Fibroblast of lung (primary cell): ENCODE measurements at places on chromosomes 6 and 20. TPM values are rescaled to one million over a fixed set of nuclear protein-coding genes. Genes with fewer than 3 reads are reported as not detected.

PNPLA1 gene
- total RNA-seq = not detected in 2 replicates

CCDC170 gene
- total RNA-seq = 0.77 and 0.83 TPM in 2 replicates

FKBP5 gene
- 13.4 and 16.3 TPM in 2 replicates for total RNA-seq

MOG gene
- not detected in 2 replicates for total RNA-seq

EBF4 gene
- total RNA-seq = 0.99 and 2.1 TPM in 2 replicates

DNA sequence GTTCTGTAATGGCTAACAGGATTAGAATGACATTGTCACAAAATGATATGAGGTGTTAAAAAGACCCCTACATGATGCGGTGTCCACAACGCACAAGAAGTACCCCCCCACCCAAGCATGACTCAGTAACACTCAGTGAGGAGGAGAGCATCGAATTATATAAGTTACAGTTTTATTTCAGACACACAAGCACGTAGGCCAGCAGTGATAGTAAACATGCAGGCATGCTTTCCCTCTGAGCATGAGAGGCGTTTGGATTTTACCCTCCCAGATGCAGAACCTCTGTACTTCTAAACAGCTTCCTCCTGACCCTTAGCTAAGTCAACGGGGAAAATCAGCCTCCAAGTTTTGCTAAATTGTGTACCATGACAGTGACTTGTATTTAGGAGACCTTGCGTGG is 23.9 kb downstream of the GNAS start:
- no peak for DNase-seq

DNA sequence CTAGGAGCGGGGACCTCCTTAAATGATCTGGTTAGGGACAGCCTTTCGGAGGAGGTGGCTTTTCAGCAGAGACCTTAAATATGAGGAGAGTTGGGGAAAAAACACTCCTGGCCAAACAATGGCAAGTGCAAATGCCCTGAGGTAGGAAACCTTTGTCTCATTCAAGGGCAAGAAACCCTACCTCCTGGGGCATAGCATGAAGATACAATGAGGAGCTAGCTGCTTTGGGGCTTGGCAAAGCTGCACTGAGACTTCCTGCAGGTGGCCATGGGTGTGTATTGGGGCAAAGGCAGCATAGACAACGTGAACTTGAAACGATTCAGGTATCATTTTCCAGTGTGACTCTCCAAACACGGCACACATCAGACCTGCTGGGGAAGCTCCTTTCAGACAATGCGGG is 30.7 kb downstream of the PMEPA1 start:
- DNase-seq = no peak

DNA sequence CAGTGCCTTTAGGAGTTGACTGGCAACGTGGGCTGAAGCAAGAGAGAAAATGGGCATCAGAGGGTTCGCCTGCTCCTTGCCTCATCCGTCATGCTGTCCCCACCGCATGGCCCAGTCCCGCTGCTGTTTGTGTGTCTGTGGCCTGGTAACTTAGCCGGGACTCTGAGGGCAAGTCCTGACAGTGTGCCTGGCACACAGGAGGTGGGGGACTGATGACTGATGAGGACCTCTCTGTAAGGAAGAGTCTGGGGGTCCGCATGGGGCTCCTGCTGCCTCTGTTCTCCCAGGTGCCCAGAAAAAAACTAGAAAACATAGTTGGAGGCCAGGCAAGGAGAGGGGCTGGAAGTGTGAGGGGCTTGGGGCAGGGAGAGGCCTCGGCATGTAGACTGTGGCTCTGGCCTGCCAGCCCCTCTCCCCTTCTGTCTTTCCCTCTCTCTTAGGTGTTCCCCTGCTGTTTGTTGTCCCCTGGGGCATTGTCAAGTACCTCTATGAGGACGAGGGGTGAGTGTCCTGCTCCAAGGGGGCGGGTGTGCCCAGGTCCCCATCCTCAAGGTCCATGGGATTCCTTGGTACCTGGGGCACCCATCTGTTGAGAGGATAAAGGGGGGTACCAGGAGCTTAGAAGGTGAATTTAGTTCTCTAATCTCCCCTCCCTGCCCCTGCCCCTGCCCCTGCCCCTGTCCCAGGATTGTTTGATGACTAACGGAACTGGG is 29.5 kb downstream of the GLP1R start:
- DNase-seq = no peak

DNA sequence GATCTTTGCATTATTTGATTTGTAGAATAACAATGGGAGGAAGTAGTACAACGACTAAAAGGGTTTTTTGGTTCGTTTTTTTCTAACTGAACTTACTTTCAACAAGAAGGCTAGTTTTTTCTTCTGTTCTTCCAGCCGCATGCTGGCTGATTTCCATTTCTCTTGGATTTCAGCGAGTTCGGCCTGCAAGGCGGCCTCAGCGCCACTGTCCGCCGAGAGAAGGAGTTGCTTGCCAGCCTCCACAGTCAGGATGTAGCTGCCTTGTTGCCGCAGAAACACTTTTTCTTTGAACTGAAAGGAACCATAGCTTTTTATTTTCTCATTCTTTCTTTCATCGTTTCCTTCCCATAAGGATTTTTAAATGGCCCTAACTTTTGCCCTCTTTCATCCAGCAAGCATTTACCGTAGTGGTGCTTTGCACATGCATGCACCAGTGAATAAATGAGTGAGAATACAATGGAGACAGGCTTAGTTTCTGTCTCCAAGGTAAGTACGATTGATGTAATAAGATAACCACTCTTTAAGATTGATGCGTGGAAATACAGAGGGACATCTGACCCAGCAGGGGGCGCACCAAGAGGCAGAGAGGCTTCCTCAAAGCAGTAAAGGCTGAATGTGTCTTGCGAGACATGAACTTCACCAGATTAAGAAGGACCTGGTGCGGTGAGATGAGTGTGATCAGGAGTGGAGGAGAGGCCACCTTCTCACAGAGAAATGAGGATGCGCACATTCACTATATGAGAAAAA is 398.8 kb downstream of the ESR1 start:
- peak; percentile 17 for DNase-seq

DNA sequence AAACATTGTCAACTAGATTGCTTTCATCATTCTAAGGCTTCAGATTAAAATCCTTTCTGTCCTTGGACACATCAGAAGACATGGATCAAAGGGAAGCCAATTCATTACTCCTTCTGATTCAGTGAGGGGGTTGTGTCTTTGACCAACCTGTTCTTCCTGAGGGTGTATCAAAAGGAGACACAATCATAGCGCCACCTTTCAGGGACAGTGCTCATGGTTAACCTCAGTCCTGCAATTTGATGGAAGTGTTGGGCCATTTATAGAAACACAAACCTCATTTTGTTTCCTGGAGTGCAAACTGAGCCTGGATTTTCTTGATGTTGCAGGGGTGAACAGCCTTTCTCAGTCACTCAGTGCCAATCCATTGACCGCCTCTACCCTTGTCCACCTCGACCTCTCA is 163.9 kb upstream of the SCGN start:
- DNase-seq = no peak

- DNase-seq = no peak
These were observed 111.4 kb upstream of the EMILIN3 start for GRCh38 chr20:41478026-41478425.

DNA sequence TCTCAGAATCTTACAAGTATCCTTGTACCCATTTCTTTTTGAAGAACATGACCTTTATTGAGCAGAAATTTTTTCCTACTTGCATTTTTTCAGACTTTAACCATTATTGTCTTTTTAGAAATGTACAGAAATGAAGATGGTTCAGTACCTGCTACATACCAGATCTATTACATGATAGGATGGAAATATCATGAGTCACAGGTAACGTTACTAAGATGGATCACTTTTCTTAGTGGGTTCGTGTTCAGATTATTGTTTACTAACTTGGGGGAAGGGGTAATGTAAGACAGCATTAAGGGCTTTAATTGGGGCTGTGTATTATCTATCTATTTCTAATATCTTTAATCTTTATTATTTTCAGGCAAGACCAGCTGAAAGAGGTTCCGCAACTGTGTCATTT is 31.9 kb downstream of the NDUFAF5 start:
- DNase-seq = no peak

- DNase-seq = no peak
These were observed 5.6 kb upstream of the SLC4A11 start for GRCh38 chr20:3244613-3245012.

GRCh38 chr20:2280082-2280481 is 15.7 kb upstream of the TGM3 start:
- no peak for DNase-seq
